ENCODE measurements at places on chromosomes 1 and 21.
A peak's percentile ranks its signal among the peaks of the same experiment; 100 is the strongest.

DNA sequence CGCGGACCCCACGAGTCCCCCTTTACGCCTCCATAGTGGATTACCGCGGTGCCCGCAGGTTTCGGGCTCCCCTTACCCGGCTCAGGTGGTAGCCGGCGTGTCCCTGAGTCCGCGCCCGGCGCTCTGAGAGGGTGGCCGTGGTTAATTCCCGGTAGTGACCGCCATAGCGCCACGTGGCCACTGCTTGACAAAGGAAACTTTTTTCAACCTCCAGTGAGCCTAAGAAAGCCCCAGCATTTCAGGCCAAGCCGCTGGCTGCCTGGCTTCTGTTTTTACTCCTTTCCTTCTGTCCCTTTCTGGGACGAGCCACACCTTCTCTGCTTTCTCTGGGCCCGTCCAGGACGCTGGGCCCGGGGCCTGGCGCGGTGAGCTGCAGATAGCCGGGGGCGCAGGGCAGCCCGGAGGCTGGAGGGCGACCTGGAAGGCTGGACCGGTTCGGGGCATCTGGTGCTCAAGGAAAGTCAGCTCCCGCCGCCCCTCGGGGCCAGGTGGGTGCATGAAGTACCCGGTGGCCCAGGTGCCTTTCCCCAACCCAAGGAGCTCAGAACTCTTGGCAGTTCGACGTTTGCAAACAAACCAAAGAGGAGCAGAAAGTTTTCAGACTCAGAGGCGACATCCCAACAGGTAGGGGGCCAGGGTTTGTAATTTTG is 540 bp upstream of the C1orf198 start:
- peak; percentile 6 for DNase-seq

DNA sequence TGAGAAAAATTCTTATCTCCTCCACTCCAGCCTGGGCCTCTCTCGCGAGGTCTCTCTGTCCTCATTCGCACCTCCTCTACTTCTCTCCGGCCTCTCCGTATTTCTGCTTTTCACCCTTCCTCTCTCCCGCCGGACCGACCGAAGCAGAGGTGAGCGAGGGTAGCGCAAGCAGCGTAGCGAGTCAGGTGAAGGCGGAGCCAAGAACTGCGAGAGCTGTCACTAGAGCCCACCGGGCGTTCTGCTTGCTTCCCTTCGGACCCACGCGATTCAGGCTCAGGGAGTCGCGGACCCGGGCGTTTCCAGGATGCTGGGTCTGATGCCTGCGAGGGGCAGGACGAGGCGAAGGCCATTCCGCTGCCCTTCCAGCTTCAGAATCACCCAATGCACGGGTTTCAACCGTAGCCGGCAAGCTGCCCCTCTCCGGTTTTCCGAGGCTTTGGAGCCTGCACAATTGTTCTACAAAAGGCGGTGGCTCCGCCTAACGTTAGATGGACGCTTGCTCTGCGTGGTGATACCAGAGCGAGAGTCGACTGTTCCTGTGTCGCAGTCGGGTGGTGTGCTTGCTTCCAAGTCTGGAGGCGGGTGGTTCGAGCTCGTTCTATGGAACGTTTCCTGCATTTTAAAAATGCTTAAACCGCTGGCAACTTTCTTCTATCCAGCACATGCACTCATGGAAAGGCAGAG is 310.2 kb downstream of the FAM72C start:
- DNase-seq: no peak

- DNase-seq: peak; percentile 65
Observed at GRCh38 chr21:46424621-46425020, 34.1 kb upstream of the DIP2A start.

- DNase-seq: no peak
Observed at GRCh38 chr21:45211661-45212060, 76.0 kb downstream of the POFUT2 start.

- no peak for DNase-seq
Observed at GRCh38 chr1:85611856-85612255, 31.3 kb downstream of the CCN1 start.

DNA sequence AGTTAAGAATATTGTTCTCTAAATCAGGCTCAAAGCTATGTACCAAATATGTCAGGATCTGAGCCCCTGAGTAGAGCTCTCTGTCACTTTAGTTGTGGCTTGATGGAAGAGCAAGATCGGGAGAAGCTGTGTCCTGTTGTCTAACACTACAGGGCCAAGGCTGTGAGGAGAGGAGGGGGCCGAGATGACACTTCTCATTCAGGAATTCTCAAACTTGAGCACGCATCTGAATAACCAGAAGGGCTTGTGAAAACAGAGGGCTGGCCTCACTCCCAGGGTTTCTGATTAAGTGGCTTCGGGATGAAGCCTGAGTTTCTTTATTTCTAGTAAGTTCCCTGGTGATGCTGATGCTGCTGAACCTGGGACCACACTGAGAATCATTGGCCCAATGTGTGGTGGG is 209.2 kb upstream of the DAB1 start:
- no peak for DNase-seq

- DNase-seq: no peak
Observed at GRCh38 chr1:1491601-1492000, 20.0 kb downstream of the ATAD3B start.

GRCh38 chr1:240732390-240732789 is 120.4 kb upstream of the GREM2 start:
- DNase-seq: peak; percentile 42

- no peak for DNase-seq
Observed at GRCh38 chr1:13478692-13479091, 35.1 kb downstream of the LRRC38 start.

GRCh38 chr1:94974241-94974640 is 47.3 kb upstream of the CNN3 start:
- DNase-seq: no peak

GRCh38 chr1:228366866-228367741 is 39.5 kb downstream of the TRIM11 start:
- DNase-seq: no peak

DNA sequence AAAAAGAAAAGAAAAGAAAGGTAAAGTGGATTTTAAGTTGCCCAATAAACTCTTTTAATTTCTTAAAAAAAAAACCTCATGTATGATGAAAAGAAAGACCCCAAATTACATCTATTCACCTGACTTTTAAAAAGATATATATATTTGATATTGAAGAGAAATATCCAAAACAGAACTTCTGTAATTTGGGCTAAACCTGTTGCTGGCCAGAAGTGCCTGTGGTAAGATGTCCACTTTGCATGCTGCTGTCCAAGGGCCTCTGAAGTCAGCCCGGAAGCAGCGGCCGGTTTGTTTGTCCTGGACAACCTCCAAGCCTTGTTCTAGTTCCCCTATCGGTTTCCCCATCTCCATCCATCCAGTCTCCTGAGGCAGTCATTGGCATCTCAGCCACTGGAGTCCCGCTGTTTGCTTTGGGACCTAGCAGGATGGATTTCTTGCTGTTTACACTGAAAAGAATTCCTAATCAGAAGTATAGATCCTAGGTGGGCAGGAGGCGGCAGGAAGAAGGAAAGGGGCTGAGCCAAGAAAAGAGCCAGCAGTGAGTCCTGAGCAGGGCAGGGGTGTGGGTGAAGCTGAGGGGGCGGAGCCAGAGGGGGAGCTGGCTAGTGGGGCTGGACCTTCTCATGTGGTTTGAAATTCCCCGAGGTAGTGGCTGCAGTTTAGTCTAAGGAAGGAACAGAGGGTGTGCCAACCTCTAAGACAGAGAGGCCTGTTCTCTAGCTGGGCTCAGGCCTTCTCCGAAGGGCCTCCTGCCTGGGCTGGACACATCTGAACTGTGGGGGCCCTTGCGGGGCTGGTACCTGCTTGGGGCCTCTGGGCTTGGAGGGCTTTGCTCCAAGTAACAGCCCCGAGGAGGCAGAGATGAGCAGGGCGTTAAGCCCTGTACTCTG is 3.3 kb downstream of the NCMAP start:
- DNase-seq: no peak

DNA sequence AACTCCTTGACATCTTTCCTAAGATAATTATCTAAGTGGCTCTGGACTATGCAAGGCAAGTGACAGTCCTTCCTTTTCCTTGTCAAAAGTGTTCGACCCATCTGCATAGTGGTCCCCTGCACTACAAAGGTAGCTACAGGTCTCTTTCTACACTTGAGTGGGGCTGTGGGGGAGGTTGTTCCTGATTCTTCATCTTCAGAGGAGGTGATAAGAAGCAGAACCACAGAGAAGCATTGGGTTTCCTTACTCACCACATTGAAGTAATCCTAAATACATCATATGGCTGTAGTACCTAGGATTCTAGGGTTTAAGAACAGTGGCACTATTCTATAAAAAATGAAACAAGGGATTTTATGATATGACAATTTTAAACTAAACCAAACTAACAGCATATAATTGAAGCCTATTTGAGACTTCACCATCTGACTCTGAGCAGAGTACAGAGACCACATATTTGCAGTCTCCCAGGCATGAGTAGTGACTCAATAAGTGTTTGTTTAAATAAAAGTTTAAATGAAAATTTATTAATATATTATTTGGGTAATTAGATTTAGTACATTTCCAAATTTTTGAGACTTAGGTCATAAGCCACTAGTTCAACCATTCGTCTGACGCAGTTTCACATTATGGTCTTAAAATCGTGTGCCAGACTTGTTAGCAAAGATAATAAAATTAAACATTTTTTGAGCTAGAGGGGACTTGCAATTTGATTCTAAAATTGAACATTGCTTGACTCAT is 54.9 kb upstream of the NEK7 start:
- DNase-seq: peak; percentile 70
